ENCODE measurements at places on chromosomes 7 and 10.

GRCh38 chr7:109836016-109836415 is 1254.9 kb upstream of the LRRN3 start:
- no peak for DNase-seq

GRCh38 chr7:132276234-132276630 is 300.0 kb downstream of the PLXNA4 start:
- DNase-seq = no peak

- peak; percentile 74 for DNase-seq
Measured at GRCh38 chr7:2510909-2511768, 8.4 kb upstream of the LFNG start.

DNA sequence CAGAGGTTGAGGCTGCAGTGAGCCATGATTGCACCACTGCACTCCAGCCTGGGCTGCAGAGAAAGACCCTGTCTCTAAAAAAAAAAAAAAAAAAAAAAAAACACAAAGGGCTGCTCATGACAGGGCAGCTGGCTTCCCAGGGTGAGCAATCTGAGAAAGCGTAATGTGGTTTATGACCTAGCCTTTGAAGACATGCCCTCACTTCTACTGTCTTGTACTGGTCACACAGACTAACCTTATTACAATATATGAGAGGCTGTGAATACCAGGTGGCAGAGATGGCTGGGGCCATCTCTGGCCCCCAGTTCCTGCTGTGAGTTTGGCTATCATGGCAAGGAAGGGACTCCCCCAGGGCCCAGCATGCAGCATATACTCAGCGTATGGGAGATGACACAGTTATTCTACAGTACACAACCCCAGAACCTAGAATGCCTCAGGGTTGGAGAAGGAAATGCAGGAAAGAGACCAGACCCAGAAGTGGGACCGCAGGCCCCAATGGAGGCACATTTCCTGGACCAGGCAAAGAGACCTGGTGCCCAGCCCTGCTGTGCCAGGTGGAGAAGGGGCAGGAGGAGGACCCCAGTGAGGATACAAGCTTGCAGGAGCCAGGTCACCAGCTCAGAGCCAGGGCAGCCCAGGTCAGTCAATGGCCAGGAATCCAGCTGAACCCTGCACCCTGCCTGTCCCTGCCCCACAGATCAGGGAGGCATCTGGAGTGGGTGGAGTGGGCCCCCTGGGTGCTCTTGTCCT is 26.3 kb downstream of the NPTX2 start:
- DNase-seq = no peak

DNA sequence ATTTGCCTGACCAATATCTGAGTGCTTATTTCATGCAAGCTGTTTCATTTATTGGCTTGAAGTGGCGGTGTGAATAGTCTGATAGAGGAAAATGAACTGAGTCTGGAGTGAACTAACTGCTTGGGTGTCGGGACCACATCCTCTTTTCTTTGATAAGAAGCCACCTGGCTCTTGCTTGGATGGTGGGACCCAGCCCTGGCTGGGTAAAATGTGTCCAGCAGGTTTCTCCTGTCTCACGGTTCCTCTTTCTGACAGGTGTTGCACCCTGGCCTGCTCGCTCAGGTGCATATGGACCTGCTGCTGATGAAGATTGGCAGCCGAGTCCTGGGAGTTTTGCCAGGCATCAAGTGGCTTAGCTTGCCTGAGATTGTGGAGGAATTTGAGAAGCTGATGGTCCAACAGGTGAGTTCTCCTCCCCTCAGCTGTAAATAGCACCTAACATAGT is 1.6 kb downstream of the ADCK2 start:
- DNase-seq = no peak

DNA sequence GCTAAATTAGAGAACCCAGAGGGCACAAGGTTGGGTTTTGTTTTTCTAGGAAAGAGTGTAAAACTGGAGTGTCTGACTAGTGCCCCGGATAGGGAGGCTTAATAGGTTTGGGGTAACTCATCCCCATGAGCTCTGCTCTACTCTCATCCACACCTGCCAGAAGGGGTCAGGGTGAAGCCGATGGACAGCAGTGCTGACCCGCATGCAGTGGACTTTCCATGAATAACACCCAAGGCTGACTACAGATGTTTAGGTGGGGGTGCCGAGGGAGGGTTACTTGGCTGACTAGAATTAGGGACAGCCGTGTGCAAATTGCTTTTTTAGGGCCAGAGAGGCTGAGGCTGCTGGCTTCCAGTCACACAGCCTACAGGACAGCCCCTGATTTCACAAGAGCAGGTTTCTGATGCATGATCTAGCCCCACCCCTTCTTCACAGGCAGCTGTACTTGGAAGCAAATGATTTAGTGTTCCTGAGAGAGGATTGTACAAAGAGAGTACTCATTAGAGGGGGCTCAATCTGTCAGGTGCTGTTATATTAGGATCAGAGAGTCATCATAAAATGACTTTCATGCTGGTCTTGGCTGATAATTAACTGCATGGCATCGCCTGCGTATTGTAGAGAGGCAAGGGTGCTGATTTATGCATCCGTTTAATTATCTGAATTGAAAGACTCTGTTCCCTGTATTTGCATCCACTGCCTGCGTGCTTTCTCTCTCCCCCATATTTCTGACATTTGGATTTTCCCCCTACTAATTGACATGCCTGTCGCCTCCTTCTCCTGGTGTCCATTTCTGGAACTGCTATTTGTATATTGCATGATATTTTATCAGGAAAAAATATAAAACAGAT is 9.5 kb downstream of the INHBA start:
- no peak for DNase-seq

DNA sequence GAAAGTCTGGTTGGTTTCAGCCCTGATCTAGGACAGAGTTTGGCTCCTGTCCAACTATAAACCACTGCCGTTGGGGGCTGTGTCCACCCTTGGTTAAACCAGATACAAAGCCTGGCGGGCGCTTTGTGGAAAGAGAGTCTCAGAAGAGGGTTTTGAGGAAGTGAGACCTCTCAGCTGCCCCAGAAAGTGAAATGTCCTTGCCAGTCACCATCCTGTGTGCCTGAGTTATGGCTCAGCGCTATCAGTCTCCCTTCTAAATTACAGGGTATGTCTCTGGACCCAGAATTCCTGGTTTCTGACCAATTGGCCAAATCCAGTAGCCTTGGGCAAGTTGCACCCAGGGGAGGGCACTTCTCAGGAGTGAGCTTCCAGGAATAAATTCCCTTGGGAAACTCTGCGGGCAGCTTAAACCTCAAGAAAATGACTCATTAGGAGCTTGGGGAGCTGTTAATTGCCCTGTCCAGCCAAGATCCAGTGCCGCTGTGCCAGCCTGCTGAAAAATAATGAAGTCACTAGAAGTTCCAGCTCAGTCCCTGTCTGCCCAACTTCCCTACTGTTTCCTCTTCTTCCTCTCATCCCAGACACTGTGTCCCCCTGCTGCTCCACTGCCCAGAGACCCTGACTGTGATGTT is 66.7 kb upstream of the PDZD8 start:
- no peak for DNase-seq

DNA sequence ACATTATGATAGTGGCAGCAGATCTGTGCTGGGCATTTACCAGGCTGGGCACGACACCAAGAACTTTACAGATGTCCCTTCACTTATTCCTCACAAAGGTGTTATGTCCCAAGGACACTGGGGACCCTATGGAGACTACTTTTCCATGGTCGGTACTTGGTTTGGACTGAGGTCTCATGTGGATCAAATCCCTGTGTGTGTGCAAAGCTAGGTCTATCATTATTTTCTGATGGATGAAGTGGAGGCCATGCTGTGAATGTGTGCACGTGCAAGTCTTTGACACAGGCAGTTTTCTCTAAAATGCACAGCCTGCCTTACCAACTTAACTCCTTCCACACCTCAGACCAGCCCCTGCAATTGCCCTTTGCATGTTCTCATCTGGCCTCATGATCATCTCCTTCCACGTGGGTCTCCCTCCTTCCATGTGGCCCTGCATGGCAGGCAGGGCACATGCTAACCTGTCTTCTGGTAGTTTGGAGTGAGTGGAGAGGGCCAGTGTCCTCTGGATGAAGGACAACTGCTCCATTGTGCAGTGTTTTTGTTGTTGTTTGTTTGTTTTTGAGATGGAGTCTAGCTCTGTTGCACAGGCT is 16.0 kb upstream of the ZNF273 start:
- DNase-seq = no peak

- DNase-seq = no peak
Measured at GRCh38 chr10:14438057-14438456, 107.3 kb upstream of the FRMD4A start.

DNA sequence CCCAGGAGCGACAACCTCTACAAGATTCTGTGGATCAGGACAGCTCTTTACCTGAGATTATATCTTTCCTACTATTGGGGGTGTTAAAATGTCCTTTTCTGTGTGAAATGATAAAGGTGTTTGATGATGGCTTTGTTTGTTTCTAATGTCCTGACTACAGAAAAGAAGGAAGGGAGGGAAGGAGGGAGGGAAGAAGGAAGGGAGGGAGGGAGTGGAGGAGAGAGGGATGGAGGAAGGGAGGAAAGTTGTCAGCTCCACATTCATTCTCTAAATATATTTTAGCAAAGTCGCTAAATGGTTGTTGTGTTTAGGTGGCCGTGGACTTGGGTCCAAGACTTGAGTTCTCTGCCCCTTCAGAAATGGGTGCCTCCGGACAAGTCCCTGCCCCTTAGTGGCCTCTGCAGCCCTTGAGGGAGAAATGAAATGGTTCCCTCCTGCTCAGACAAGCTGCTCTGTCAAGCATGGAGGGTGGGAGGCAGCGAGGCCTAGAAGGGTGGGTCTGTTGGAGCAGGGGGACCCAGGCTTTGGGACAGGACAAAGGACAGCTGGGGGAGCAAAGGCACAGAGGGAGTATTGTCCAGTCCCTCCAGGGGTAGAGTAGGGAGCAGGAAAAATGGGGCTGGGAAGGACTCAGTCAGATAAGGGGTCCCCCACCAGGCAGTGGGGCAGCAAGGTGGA is 4.4 kb downstream of the RGS10 start:
- no peak for DNase-seq

- DNase-seq = peak; percentile 81
Measured at GRCh38 chr10:42866115-42866995, 83.8 kb downstream of the BMS1 start.

DNA sequence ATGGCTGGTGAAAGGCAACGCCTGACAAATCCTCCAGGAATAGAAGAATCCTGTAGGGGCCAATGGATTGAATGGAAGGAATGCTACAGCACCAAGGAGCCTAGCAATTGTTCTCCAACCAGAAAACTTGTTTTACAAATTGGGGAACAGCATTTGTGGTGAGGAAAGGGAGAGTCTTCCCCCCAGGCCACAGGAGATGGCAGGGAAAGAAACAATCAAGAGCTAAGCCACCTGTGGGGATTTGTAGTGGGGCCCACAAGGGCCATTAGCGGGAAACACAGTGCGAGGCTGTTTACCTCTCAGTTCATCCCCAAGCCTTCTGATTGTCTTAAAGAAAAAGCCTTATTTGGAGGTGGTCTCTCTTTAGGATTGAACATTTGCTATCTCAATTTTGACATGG is 48.5 kb upstream of the KCNMA1 start:
- DNase-seq = no peak

DNA sequence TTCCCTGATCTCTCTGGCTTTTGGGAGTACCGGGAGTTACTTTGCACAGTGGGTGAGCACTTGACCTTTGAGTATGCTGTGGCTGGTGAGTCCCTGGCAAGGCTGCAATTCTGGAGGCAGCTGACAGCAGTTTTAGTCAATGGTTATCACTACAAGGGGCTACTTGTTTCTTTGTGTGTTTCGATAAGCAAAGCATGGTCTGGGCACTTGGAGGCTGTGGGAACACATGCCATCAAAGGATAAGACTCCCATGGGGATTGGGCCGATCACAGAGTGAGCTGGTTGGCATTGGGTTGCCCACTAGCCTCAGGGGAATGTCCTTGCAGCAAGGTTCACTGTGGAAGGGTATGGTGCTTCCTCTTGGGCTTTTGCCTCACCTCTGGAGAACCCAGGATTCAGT is 208.2 kb downstream of the SNX13 start:
- no peak for DNase-seq

DNA sequence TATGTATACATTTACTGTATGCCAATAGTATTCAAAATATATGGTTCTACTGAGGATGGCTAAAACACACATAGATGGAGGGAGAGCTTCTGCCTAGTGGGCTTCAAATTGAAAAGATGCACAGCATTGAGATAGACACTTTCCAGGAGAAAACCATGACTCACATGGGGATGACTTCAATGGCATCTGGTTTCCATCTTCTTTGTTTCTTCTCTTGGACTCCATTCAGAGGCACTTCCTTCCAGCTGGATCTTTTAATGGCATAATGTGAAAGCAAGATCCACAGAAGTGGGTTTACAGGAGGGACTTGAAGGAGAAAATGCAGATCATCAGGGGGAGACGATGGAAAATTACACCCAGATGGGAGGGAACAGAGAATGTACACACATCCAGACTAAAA is 84.9 kb downstream of the ZNF365 start:
- DNase-seq = no peak

DNA sequence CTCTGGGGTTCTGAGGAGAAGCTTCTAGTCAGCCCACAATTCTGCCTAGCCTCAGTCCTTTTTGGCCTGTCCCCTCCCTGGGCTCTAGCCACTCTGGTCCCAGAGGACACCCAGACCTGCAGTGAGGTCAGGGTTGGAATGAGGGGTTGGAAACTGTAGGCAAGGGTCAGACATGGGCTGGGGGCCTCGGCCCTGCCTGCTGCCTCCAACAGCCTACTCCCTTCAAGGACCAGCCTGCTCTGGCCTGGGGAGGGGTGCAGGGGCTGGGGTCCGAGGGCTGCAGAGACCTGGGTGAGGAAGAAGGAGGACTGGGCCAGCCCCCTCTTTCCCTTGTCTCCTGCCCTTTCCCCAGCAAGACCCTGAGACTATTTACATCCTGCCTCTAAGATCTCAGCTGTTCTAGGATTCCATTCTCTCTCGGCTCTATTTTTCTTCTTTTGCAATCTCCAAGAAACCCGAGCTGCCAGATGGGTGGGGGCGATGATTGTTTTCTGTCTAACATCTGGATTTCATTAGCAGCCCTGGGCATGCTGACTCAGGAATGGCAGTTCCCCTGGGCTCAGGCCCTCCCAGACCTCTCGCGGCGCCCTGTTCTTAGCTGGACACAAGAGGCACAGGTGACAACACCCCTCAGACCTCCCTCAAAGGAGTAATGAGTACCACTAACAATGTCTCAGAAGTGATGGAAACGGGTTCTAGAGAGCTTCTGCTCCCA is 23.1 kb downstream of the ZCCHC24 start:
- DNase-seq = no peak

- no peak for DNase-seq
Measured at GRCh38 chr10:132593900-132594876, 56.6 kb downstream of the INPP5A start.

DNA sequence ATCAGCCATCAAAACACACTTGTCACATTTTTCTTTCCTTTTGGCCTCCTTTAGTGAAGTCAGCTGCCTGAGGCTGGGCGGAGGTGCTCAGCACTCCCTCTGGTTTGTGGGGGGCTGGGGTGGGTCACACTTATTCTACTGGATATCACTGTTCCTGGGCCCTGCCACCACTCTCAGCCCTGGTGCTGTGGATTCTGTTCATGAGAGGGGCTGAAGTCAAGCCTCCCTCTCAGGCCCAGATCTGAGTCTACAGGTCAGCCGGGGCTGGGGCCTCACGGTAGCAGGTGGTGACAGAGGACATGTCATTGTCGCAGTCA is 180.8 kb upstream of the TNS3 start:
- DNase-seq = no peak

GRCh38 chr7:45921699-45922519 is 837 bp upstream of the IGFBP3 start:
- DNase-seq = peak; percentile 16

GRCh38 chr10:17113889-17114540 is 15.6 kb downstream of the CUBN start:
- DNase-seq = no peak

- DNase-seq = no peak
Measured at GRCh38 chr7:111711426-111712065, 149.3 kb upstream of the IMMP2L start.
